ENCODE measurements at places on chromosomes 11 and 22. TPM values are rescaled to one million over a fixed set of nuclear protein-coding genes. Genes with fewer than 3 reads are reported as not detected.

DNA sequence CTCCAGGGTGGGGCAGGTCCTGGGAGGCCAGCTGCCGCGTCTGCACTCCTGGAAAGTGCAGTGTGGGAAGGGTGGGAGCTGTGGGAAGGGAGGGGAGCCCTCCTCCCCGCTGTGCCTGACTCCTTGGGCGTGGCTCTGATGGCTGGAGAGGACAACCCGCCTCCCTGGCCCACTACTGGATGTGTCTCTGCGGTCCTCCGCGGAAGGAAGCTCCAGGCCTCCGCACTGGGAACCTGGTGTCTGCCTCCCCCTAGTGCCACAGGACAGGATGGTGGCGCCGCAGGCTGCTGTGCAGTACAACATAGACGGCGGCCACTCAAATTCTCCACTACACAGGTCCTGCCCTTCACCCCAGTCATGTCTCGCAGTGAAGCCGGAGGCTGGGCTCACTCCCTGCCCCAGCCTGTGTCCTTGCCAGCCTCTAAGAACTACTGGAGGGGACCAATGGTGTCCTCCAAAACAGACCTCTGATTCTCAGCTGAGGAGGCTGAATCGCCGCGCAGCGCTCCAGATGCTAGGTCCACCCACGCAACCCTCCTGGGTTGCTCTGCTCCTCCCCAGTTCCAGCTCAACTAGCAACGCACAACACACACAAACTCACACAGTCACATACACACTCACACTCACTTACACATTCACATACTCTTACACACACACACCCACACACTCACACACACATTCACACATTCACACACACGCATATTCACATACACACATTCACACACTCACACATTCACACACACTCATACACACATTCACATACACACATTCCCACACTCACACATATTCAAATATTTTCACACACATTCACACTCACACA, 12.4 kb upstream of the DSCAML1 start:
- ATAC-seq, result peak; percentile 78

DNA sequence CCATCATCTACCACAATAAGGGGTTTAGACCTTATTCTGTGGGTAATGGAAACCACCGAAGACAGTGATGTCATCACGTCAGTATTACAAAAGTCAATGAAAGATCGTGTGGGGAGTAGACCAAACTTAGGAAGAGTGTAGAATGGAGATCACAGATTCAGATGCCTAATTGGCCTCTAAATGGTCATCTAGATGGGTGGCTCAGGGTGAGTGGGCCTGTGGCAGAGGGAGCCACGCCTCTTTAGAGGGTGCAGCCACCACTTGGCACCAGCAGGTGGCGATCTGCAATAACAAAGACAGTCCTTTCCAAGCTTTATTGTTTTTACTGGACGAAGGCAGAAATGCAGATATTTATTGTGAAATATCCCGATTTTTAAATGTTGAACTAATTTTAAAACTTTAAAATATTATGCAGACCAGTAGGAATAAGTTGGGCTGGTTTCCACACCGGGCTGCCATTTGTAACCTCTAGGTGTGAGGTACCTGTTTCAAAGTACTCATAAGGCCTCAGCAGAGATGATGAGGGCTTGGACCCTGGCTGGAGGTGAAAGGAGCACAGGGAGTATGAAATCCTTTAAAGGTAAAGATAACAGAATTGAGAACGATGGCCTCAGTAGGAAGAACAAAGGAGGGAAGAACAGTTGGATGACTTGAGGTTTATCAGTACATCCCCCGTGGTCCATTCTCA, 222.0 kb downstream of the DBX1 start:
- peak; percentile 68 for ATAC-seq

- peak; percentile 54 for ATAC-seq
These were observed 12.3 kb upstream of the BID start for GRCh38 chr22:17786435-17787161.

GRCh38 chr11:110196241-110196754, 100.1 kb downstream of the RDX start:
- peak; percentile 82 for ATAC-seq

DNA sequence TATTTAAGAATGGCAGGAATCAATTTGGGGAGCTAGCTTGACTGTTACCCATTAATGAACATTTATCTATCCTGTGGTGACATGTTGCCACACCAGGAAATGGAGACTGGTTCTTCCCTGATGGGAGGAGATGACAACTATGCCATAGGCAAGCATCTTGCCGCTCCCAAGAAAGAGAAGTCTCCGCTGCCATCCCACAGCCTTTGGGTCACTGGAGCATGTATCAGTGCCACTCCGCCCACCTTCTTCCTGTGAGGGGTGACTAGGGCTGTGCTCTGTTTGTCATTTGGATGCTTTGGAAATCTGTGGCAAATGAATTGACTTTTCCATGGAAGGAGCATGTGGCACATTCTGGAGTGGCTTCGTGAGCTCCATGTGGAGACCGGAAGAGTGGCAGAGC, 6.5 kb downstream of the STIP1 start:
- ATAC-seq, result no peak

The SYT8 gene
- total RNA-seq, result 22.4 TPM

The OSM gene
- total RNA-seq, result 0.28 TPM
